ENCODE measurements at places on chromosomes 11 and 22.
A peak's percentile ranks its signal among the peaks of the same experiment; 100 is the strongest.

DNA sequence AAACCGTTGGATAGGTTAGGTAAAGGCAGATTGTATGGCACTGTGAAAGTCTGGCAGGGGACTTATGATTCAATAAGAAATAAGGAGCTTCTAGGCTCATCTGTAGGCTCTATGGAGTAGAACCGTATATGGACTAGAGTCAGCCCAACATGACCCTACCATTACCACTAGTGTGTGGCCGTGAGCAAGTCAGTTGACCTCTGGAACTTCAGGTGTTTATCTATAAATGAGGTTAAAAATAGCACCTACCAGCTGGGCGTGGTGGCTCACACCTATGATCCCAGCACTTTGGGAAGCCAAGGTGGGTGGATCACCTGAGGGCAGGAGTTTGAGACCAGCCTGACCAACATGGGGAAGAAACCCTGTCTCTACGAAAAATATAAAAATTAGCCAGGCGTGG is 4.4 kb downstream of the HINFP start:
- DNase-seq = no peak

- DNase-seq = no peak
Observed at GRCh38 chr11:134559602-134559962, 147.5 kb upstream of the B3GAT1 start.

GRCh38 chr11:2406878-2407410 is 6.4 kb downstream of the TSSC4 start:
- DNase-seq = no peak

GRCh38 chr11:134566311-134566710 is 154.3 kb upstream of the B3GAT1 start:
- no peak for DNase-seq

GRCh38 chr11:116071241-116071640 is 567.0 kb upstream of the CADM1 start:
- no peak for DNase-seq

- no peak for DNase-seq
Observed at GRCh38 chr11:123443851-123444623, 14.0 kb downstream of the GRAMD1B start.

GRCh38 chr11:71188073-71188472 is 64.3 kb downstream of the SHANK2 start:
- no peak for DNase-seq

DNA sequence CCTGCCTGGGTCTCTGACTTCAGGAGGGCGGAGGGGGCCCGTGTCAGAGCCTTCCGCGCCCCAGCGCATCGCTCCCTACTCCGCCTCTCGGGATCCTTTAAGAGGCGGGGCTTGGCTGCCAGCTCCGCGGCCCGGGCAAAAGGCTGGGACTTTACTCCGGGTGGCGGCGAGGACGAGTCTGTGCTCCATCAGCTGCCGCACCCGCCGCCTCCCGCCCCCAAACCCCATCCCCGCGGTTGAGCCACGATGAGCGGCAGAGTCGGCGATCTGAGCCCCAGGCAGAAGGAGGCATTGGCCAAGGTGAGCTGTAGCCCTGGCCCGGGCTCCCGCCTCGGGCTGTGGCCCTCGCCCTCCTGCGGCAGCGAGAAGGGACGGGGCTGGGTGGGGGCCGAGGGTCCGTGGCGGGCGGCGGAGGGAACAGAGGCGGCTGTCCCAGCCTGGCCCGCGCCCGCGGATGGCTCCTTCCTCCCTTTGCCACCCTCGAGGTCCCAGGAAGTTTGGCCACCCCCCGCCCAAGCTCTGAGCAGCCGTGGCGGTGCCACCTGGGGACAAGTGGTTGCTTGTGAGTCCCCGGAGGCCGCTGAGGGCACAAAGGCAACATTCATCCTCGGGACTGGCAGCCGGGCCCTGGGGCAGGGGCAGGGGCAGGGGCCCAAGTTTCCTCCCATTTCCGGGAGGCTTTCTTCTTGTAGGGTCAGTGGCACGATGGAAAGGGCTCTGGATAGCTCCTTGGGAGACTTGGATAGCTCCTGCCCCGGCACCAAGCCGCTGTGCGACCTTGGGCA is at the start of gene SEC14L2:
Gene SEC14L2, plus strand, starts transcription at position 148 of the 785 bp plus-strand sequence. Its CDS starts 99 bp downstream, at position 247.
- DNase-seq = peak; percentile 52

DNA sequence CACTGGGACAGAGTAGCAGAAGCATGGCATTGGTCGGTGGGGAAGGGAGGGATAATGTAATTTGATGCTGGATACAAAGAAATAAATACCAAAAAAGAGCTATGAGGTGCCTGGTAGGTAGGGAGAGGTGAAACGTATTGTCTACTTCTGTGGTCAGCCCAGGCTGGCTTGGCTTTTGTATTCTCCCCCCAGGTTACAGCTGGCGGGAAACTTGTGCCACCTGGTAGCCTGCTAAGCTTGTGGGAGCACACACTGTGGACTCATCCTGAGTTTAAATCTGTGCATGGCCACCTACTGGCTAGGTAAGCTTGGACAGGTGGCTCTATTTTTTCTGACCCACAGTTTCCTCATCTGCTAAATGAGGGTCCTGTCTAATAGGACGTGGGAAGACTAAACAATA is 165.2 kb upstream of the E2F8 start:
- no peak for DNase-seq

GRCh38 chr11:120883404-120884080 is 140.4 kb upstream of the TBCEL start:
- peak; percentile 52 for DNase-seq

- DNase-seq = no peak
Observed at GRCh38 chr11:27812341-27812740, 112.1 kb upstream of the BDNF start.

Measured in endothelial cell of umbilical vein (primary cell).